ENCODE measurements at places on chromosomes 11 and 22. TPM values are rescaled to one million over a fixed set of nuclear protein-coding genes. Genes with fewer than 3 reads are reported as not detected.

Gene DDB1
- total RNA-seq, result 204 TPM

GRCh38 chr11:78010304-78010703 lies 12.8 kb downstream of the KCTD14 start:
- DNase-seq, result no peak

DNA sequence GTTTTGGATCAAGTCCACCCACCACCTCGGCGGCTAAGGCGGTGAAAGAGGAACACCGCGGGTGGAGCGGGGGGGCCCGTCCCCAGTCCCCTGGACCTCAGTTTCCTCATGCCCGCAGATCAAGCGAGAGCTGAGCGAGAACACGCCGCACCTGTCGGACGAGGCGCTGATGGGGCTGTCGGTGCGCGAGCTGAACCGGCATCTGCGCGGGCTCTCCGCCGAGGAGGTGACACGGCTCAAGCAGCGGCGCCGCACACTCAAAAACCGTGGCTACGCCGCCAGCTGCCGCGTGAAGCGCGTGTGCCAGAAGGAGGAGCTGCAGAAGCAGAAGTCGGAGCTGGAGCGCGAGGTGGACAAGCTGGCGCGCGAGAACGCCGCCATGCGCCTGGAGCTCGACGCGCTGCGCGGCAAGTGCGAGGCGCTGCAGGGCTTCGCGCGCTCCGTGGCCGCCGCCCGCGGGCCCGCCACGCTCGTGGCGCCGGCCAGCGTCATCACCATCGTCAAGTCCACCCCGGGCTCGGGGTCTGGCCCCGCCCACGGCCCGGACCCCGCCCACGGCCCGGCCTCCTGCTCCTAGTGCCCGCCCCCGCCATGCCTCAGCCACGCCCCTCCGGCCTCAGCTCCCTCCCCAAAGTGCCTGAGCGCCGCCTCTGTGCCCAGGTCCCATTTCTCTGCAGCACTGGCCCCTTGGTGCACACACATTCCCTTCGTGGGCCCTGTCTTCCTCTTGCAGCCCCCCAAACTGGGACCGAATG lies 12.7 kb downstream of the MAFF start:
- peak; percentile 91 for DNase-seq

- no peak for DNase-seq
Observed at GRCh38 chr22:45127866-45128265, 35.9 kb upstream of the NUP50 start.

GRCh38 chr11:113375402-113375801 lies 12.2 kb upstream of the ANKK1 start:
- DNase-seq, result no peak

DNA sequence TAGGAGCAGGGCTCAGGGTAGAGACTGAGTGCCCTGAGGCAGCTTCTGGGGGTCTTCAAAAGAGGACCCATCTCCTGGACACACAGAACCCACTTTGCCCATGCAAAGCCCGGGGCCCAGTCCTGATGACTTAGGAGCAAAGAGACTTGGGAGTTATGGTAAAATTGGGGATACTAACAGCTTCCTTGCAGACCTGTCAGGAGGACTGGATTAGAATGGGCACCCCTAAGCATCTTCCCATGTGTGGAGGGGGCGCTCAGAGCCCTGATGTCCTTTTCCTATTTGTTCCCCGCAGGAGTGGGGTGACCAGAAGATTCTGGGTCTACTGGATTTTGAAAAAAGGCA lies 100.0 kb downstream of the WNT7B start:
- no peak for DNase-seq

- no peak for DNase-seq
Observed at GRCh38 chr22:29798318-29798717, 31.1 kb downstream of the UQCR10 start.

DNA sequence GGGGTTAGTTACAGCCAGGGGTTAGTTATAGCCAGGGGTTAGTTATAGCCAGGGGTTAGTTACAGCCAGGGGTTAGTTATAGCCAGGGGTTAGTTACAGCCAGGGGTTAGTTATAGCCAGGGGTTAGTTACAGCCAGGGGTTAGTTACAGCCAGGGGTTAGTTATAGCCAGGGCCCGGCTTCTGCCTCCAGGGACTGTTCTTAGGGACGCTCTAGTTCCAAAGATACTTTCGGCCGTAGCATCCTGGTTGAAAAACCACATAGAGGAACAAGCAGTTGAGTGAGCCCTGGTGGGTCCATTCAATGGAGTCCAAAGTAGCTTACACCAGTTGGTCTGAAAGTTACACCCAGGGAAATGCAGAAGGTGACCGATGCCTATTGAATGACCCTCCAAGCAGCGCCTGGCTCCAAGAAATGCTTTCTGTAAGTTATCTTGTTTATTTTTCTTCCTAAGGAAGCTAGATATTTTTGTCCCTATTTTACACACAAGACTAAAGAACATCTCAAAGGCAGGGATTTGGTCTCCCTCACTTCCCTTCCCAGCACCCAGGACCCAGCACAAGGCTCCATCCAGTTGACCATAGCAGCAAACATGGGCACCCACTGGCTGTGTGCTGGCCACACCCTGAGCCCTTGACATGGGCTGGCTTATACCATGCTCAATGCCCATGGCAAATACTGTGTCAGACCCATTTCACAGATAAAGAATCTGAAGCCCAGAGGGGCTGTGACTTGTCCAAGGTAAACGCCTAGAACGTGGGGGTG lies 49.7 kb upstream of the SHISAL1 start:
- no peak for DNase-seq

Gene ACRV1
- not detected for total RNA-seq

- no peak for DNase-seq
Observed at GRCh38 chr11:121265586-121265985, 27.0 kb upstream of the SC5D start.

DNA sequence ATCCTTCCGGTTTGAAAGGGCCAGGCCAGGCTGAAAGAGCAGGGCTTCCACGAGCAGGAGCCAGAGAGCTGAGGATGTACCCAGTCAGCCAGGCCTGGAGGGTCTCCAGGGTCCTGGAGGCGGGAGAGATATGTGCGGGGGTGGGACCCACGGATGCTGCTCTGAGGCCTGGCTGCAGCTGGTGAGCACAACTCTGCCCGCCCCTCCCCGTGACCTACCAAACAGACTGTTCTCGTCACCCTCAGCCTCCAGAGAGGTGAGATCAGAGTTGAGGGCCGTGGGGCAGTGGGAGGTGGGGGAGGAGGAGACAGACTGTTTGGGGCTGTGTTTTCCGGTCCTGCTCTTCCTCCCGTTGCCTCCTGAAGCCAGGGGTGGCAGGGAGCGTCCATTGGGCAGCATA lies 42.2 kb downstream of the TRIOBP start:
- DNase-seq, result no peak

- DNase-seq, result no peak
Observed at GRCh38 chr11:32137263-32137662, 46.4 kb downstream of the RCN1 start.

GRCh38 chr11:119584193-119585042 lies 144.6 kb downstream of the NECTIN1 start:
- DNase-seq, result peak; percentile 46

- no peak for DNase-seq
Observed at GRCh38 chr22:31087744-31088215, 6.7 kb downstream of the SMTN start.

Gene OR52H1
- total RNA-seq, result not detected

DNA sequence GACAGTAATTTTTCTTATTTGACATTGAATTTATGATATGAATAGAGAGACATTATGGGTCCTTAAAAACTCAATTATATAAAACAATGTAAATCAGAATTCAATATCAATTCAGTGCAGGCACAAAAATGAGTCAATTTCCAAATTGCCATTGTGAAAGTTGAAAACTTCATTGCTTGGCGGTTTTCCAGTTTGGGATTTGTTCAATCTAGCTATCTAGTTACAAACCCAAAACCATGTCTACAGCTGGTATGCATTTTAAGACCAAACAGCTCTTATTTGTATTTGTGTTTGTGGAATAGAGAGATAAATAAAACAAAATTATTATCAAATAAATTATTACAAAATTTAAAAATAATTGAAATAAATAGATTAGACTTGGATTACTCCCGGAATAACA lies 1206.6 kb upstream of the RAG2 start:
- no peak for DNase-seq

Gene SLC22A8
- total RNA-seq, result not detected

- no peak for DNase-seq
Observed at GRCh38 chr11:60263402-60263801, 17.1 kb upstream of the MS4A4A start.

- DNase-seq, result peak; percentile 52
Observed at GRCh38 chr22:44210722-44211121, 30.0 kb downstream of the PARVG start.

Gene FOLR3
- not detected for total RNA-seq

Gene ANAPC15
- 27.8 TPM for total RNA-seq

GRCh38 chr11:79415411-79415810 lies 25.4 kb downstream of the TENM4 start:
- no peak for DNase-seq

Gene SYT8
- 74.1 TPM for total RNA-seq

Gene NAALAD2
- 0.34 TPM for total RNA-seq

DNA sequence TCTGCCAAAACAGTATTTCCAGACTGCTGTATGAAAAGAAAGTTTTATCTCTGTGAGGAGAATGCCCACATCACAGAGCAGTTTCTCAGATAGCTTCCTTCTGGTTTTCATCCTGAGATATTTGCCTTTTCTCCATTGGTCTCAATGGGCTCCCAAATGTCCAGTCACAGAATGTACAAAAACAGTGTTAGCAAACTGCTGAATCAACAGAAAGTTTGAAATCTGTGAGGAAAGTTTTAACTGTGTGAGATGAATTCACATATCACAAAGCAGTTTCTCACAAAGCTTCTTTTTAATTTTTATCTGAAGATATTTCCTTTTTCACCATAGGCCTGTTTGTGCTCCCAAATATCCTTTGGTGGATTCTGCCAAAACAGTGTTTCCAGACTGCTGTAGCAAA lies 207.2 kb upstream of the TRIM48 start:
- DNase-seq, result no peak

- DNase-seq, result no peak
Observed at GRCh38 chr11:12329797-12330196, 47.6 kb upstream of the PARVA start.

Gene MYEOV
- total RNA-seq, result 19.4 TPM

GRCh38 chr22:47174096-47174495 lies 411.6 kb downstream of the TBC1D22A start:
- no peak for DNase-seq

DNA sequence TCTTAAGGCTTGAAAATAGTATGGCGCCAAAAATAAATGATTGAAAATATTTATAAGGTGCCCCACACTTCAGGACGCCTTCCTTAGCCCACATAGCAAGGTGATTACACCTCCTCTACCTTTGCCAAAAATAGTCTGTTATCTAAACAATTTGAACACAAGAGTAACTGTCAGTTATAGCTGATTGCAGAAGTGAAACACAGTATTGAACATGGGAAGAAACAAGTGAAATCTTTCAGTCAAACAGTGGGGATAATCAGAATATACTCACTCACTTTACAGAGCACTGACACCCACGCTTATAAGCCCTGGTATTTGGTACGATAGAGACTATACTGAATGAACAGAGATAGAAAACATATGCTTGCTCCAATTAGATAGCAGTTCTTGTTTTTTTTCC lies 203.1 kb downstream of the RAB38 start:
- DNase-seq, result no peak

Gene RAB38
- total RNA-seq, result 54.7 TPM

DNA sequence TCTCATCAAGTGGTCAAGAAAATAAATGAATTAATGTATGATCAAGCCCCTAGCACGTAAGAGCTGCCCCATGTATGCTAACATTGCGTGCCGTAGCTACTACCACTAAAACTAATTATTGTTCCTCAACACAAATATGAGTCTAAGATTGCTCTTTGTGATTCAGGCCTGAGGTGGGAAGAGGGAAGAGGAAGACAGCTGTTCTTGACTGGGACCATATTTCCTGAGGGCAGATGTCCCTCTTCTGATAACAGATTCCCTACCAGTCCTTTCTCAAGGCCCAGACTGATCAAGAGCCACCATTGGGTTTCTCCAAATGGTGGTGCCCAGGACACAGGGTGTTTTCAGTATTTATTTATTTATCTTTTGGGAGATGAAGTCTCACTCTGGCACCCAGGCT lies 87.2 kb upstream of the CADM1 start:
- DNase-seq, result no peak

Gene ALKBH3
- total RNA-seq, result 43.9 TPM

DNA sequence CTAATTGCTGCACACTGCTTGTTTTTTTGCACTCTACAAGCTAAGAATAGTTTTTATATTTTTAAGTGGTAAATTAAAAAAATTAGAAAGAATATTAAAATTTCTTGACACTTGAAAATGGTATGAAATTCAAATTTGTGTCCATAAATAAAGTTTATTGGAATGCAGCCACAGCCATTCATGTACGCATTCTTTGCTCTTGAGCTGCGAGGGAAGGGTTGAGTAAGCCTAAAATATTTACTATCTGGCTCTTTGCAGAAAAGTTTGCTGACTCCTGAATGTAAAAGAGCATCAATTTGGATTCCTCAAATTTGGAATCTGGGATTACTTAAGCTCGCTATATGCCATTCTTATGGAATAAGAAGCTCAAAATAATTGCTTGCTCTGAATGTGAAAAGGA lies 3.4 kb upstream of the ADAMTS8 start:
- no peak for DNase-seq

DNA sequence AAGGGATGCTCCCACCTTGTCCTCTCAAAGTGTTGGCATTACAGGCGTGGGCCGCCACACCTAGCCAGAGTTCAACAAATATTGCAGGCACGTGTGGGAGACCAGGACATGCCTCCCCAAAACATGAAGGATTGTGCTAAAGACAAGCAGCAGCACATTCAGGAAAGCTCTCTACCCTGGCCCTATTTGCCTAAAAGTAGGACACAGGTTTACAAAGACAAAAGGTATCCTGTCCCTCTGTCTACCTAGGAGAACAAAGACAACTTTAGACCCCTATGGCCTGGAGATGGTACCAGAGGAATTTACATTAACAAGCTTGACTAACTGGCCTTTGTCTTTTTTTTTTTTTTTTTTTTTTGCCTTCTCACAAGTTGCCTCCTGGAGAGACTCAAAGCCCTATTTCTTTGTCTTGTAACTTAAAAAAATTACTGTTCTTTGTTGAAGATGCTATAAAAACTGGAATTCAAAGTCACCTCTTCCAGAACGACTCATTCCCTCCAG lies 859 bp upstream of the ACCS start:
- no peak for DNase-seq

- no peak for DNase-seq
Observed at GRCh38 chr11:64117763-64118459, 48.0 kb downstream of the MACROD1 start.

Measured in lower leg skin (tissue), 4 donors.